Common myeloid progenitor, CD34-positive (primary cell): ENCODE measurements at places on chromosomes 4 and X.

- no peak for DNase-seq
Observed at GRCh38 chrX:37474478-37474877, 97.0 kb upstream of the LANCL3 start.

- DNase-seq: peak; percentile 55
Observed at GRCh38 chr4:112765317-112765974, 128.5 kb downstream of the LARP7 start.

GRCh38 chrX:81201071-81201470 lies 642 bp downstream of the HMGN5 start:
- no peak for DNase-seq

- DNase-seq: no peak
Observed at GRCh38 chr4:147843162-147843561, 111.3 kb downstream of the ARHGAP10 start.

DNA sequence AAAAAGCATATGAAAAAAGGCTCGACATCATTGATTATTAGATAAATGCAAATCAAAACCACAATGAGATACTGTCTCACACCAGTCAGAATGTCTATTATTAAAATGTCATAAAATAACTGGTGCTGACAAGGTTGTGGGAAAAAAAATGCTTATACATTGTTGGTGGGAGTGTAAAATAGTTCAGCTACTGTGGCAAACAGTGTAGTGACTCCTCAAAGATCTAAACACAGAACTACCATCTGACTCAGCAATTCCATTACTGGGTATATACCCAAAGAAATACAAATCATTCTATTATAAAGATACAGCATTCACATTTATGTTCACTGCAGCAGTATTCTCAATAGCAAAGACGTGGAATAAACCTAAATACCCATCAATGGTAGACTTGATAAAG lies 412.1 kb downstream of the CENPC start:
- DNase-seq: no peak

DNA sequence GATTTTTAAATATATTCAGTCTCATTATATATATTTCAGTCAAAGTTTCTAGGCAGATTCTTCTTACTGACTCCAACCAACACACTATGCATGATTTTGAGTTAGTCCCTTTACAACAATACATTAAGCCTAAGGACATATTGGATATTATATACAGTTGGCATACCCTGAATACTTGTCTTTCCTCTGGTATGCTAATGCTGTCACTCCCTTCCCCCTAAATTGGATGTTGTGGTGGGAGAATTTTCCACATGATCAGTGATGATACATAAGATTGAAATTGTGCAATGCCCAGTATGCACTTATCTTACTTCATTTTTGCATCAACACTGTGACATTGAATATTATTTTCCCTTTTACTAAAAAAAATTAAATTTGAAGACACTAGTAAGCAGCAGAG lies 935.2 kb downstream of the PCDH7 start:
- DNase-seq: no peak

- no peak for DNase-seq
Observed at GRCh38 chrX:17494216-17494615, 119.2 kb downstream of the NHS start.

DNA sequence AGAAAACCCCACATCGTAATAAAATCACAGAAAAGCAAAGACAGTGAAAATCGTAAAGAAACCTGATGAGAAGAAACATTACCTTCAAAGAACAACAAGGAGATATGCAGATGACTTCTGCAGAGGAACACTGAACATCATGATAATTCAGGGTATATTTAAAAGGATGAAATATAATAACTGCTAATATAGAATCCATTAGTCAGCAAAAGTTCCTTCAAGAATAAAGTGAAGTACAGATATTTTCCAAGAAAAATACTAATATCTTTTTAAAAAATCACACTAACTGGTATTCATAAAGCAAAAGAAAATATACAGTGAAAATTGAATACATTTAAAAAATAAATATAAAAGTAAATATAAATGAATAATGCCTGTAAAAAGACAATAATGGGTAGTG lies 176.3 kb upstream of the VEGFC start:
- DNase-seq: no peak

DNA sequence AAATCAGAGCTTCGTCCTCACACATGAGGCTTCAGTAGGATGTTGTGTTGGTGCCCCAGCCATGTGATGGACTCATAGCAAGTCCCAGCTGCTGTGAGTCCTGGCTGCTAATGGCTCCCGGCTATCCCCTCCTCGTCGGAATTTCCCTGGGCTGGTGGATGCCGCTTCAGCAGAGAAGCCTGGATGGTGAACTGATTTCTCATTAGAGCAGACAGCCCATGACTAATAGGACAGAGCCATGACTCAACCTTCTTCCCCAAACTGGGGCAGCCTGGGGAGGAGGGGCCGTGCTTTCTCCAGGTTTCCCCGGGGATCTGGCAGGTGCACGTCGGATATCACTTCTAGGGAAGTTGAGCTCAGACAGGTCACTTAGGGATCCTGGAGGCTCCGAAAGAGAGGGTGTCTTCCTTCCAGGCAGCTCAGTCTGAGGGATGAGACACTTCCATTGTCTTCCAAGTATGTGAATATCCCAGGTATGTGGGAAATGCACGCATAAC lies 112.7 kb downstream of the ASMT start:
- DNase-seq: no peak

GRCh38 chrX:3655181-3655580 lies 58.3 kb downstream of the PRKX start:
- DNase-seq: no peak

GRCh38 chr4:973431-974397 lies at the start of gene DGKQ:
Gene DGKQ, minus strand, starts transcription at chr4:973569. Its CDS starts 87 bp downstream, at chr4:973482.
- DNase-seq: peak; percentile 82

- peak; percentile 63 for DNase-seq
Observed at GRCh38 chr4:139740531-139741041, 75.0 kb downstream of the MGST2 start.

- DNase-seq: no peak
Observed at GRCh38 chr4:72357908-72358307, 211.1 kb downstream of the ADAMTS3 start.

DNA sequence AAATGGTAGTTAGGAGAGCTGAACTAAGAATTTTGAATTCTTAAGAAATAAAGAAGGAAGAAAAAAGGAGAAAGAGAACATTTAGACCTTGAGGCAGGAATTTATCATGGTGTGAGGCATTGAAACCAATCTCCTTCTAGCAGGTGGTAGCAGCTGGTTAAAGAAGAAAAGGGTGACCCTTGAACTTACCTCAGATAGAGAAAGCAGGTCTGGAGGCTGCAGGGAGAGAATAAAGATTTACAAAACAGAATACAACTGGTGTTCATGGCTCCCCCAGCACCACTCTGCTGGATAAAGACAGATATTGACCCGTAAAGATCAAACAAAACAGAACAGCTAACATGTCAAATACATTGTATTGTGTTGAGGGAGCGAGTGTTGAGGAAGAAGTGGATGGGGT lies 56.0 kb downstream of the NCAPG start:
- no peak for DNase-seq

GRCh38 chr4:158861766-158862165 lies 92.9 kb downstream of the FNIP2 start:
- no peak for DNase-seq

- no peak for DNase-seq
Observed at GRCh38 chr4:34850968-34851367, 1393.3 kb downstream of the ARAP2 start.

GRCh38 chr4:61336488-61336887 lies 136.4 kb downstream of the ADGRL3 start:
- DNase-seq: no peak

GRCh38 chr4:159283696-159284095 lies 180.8 kb downstream of the RAPGEF2 start:
- DNase-seq: no peak

DNA sequence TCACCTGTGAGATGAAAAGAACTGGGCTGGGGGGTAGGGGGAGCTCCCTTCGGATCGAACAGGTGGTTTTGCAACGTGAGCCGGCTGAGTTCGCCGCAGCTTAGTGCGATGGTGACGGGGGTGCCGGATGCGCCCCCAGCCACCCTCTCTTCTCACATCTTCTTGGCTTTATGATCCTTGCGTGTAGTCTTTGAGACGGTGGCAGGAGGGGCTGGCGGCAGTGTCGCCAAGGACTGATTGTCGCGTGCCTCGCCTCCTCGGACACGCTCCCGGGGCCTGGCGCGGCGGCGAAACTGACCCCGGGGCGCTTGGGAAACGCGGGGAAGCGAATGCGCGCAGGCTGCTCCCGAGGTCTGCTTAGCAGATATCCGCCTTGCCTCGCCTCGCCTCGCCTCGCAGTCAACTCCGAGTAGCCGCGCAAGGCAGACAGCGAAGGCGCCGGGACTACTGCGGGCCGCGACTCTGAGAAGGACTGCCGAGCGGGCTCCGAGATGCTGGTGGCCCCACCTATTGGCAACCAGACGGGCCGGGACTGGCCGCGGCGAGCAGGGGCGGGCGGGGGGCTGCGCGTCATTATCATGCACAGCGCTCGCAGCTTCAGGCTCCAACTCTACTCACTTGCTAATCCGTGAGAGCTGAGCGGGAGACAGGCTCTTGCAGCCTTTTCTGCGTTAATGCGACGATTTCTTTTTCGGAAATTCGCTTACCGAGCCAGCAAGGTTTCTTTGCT lies 1.5 kb downstream of the GRID2 start:
- DNase-seq: peak; percentile 45

GRCh38 chrX:21958187-21958586 lies 17.7 kb downstream of the SMS start:
- DNase-seq: no peak

- DNase-seq: no peak
Observed at GRCh38 chr4:108215055-108215454, 46.3 kb upstream of the LEF1 start.

- no peak for DNase-seq
Observed at GRCh38 chr4:5120468-5120867, 69.2 kb downstream of the STK32B start.

GRCh38 chr4:139761461-139761860 lies 95.8 kb downstream of the MGST2 start:
- DNase-seq: peak; percentile 76

GRCh38 chr4:74097631-74098426 lies 1.2 kb downstream of the CXCL2 start:
- no peak for DNase-seq

DNA sequence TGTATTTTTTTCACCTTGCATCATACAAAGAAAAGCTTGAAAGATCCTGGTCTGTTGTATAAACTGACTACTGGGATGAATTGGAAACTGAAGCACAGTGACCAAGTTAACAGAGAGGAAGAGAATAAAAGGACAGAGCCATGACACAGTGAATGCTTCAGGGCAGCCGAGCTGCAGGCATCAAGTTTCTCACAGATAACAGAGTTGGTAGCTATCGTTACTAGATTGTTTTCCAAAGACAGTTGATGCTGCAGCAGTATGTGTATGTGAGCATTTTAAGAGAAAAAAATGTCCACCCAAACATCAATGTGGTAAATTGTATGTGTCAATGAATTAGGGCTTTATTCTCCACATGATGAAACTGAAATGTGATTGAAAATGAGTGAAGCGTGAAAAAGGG lies 1032.7 kb downstream of the ADGRL3 start:
- DNase-seq: no peak

DNA sequence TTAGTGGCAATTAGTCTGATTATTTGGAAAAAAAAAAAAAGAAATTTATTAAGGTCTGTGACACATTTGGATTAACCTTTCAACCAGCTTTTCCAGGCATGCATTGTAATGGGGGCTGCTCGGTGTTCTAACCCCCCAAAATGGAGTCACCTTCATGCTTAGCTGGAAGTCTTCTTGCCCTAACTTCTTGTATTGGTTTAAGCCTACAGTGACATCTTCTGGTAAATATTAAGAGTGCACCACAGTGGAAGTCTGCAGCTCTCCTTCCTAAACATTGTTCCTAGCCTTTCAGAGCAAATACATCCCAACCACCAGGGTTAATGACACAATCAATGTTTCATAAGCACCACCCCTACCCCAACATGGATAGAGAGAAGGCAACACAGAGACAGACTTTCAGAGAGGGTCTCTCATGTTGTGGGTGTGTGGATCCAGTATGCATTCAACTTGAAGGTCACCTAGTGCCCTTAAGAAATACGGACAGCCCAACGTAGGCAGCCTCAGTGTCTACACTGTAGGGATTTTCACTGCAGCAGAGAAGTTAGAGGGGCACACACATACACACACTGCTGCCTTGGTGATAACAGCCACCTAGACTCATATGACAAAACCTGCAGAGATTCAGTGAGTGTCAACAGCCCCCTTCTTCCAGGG lies 142.9 kb upstream of the MBNL3 start:
- DNase-seq: peak; percentile 40

DNA sequence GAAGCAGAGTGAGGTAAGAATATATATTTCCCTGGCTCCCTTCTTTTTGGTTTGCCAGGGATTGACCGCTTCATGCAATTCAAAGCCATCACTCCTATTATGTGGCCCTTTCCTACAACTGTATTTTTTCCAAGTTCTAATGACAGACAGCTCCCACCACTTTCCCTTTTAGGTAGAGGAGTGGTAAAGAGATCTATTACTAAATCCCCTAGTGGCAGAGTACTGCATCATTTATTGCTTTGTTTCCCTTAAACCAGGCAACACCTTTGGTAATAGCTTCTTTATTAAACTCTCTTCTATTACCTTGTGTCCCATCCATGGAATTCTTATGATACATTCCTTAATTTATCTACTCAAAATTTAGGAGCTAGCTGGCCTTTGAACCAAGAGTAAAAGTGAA lies 90.7 kb downstream of the CNOT6L start:
- DNase-seq: no peak

- DNase-seq: no peak
Observed at GRCh38 chrX:32183066-32183465, 1028.3 kb downstream of the DMD start.

- DNase-seq: no peak
Observed at GRCh38 chrX:34915463-34916225, 27.0 kb upstream of the FAM47B start.

DNA sequence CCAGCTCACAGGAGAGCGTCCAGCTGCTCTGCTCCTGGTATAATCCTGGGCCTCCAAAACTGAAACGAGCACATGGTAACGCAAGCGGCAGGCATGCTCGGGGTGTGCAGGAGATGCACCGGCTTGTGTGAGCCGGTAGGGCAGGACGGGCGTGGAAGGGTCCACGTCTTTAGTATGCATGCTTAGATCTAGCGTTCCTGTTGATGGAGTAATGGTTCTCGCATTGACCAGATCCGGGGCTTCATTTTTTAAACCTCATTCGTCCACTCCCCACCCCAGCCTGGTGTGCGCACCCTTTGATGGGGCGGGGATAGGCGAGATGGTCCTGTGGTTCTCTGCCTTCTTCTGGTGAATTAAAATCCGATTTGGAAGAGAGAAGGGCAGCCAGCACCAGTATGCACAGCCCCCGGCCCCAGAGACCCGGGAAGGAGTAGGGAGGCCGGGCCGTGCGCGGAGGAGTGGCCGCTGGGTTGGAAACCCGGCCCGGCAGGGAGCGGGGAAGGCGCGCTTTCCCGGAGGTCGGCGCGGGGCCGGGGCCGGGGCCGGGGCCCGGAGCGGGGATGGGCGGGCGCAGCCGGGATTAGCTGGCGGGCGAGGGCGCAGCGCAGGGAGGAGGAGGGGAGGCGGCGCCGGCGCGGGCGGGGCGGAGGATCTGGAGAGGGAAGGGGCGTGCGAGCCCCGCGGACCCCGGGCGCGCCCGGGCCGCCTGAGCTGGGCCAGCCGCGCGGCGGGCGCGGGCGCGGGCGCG lies 39.9 kb downstream of the FAM149A start:
- DNase-seq: peak; percentile 73
